Stimulated activated CD8-positive, alpha-beta memory T cell treated with anti-CD3 and anti-CD28 coated beads, Interleukin-4, amount 100 ng/mL, for 1 hour (primary cell): ENCODE measurements at places on chromosomes 13 and 19.

DNA sequence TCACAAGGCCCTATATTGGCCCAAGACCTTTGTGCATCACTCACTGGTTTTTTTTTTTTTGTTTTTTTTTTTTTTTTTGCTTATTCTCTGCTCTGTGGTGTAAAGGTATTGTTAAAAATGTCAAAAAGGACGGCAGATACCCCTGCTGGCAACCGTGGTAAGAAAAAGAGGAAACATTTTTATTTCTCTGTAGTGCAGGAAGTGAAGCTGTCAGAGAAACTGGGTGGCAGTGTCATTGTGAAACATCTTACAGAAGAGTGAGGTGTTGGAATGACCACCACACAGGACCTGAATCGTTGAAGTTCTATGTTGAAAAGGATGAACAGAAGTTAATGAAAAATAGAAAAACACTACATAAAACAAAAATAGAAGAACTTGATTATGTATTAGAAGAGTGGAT, 346.4 kb downstream of the FGF9 start:
- no peak for DNase-seq

GRCh38 chr19:5641171-5641570, 18.3 kb downstream of the SAFB start:
- DNase-seq, result no peak

GRCh38 chr19:19423322-19423721, 17.8 kb downstream of the GATAD2A start:
- no peak for DNase-seq

GRCh38 chr19:56273563-56274117, 1.1 kb downstream of the EDDM13 start:
- no peak for DNase-seq

DNA sequence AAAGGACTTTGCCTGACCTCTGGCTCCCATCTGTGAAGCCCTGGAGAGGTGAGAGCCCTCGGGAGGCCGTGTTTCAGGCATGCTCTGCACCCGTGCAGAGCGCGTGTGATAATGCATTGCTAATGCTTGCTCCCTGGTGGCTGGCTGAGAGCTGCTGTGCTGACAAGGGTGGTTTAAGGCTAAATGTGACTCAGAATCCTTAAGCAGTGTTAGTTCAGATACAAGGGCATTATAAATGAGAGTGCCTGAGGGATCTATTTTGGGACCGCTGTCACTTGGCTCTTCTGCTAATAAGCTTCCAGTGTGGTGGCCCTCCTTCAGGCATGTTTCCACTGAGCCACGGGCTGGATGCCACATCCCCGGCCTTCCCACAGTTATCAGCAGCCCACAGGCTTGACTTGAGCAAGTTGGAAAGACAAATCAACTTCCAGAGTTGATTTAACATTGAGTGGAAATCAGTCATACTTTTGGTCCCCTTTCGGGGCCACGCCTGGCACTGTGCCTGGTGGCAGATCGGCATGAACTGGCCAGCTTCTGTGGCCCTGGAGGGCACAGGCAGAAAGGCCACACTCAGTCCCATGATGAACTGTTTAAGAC, 17.0 kb downstream of the ALOX5AP start:
- DNase-seq, result no peak

DNA sequence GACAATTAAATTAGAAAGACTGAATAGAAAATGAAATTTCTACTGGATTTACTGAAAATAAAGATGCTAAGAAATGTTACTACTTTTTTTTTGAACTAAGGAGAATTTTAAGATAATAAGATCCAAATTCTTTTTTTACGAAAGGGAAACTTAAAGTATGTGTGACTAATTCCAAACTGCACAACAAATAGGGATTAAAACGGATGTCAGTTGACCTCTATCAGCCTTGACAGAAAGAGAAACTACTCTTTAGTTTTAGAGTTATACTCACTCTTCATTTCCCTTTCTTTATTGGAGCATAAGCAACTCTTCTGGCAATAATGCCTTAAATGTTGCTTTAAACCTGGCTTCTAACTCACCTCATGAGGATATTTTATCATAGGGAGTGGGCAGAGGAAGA, 273.8 kb downstream of the SLITRK6 start:
- DNase-seq, result no peak
